NCI-H774 (cell line): ENCODE measurements at places on chromosomes 5 and 9.

DNA sequence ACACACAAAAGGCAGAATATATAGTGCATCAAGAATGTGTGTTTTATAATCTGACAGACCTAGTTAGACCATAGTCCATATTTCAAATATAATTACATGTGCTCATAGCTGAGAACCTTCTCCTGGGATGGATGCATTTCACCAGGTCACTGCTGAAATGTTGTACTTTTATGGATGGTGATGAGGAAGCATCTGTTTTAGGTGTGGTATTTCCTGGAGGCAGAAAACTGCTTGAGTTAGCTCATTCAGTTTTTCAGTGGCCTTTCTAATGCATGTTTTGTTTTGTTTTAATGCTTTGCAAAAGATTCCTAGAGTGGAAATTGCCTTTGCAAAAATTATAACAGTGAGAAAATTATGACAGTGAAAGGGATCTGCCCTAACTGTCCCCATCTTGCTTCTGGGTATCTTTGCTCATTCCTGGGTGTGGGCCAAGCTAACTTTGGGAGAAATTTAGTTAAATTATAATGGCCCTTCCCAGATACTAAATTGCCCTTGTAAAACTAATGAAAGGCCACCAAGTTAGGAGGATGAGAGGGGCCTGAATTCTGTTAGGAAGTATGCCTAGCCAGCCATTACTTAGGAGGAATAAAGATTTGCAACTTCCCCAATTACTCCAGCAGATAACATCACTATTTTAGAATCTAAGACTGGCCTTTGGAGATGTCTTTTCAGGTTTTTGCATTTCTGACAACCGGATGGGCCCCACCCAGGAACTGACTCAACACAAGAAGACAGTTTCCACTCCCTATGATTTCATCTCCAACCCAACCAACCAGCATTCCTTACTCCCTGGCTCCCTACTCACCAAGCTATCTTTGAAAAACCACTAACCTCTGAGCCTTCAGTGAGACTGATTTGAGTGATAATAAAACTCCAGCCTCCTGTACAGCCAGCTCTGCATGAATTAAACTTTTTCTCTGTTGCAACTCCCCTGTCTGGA is 7.0 kb upstream of the IL12B start:
- no peak for DNase-seq

GRCh38 chr5:151094030-151094851 is 13.4 kb upstream of the TNIP1 start:
- DNase-seq: no peak

- DNase-seq: no peak
These were observed 4.4 kb downstream of the UGCG start for GRCh38 chr9:111900858-111901612.

DNA sequence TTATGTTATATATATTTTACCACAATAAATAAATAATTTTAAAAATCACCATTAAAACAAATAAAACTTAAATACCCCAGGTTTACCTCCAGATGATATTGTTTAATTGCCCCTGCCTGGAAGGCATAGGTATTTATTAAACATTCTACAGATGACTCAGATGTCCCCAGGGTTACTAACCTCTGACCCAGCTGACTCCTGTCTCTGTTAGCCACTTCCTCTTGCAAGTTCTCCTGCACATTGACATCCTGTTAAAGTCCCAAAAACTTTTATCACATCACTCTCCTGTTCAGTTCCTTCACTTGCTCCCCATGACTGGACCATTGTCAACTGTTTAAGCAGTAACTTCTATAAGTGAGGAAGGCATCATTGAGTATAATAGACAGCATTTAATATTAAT is 37.0 kb upstream of the RAB3C start:
- DNase-seq: no peak

DNA sequence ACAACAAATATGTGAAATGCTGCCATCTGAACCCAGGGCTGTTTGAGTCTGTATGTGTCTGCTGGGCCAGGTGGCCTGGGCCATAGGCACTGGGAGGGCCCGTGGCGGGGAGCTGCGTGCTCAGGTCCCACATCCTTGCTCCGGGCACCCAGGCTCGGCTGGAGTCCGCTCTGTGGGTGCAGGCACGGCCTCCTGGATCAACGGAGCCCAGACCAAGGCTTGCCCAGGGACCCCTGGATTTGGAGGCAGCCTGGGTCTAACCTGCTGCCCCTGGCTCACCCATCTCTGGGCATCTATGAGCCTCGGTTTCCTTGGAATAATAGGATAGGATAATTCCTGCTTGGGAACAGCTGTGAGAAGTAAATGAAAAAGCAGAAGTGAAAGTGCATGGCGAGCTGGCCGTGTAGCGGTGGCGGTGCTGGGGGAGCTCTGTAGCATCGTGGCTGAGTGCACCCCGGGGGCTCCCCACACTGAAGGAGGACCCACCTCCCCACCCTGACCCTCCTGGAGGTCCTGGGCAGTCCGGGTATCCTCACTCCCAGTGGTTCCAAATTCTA is 1.2 kb downstream of the CDHR2 start:
- DNase-seq: no peak

DNA sequence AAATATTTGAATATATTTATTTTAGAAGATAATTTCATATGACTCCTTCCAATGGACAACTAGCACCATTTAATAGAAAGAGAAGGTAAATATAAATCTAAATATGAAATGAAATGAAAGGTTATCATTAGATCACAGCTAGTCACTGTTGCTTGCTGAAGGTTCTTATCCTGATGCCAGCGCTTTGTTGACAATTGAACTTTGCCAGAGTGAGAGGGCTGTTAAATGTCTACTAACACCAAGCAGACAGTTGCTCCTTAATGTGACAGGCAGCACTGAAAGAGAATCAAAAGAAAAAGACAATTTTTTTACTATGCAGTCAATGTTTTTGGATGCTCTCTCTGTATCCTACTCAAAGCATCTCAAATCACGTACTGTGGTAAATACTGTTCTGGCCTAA is 152.6 kb upstream of the SEMA6A start:
- no peak for DNase-seq

- DNase-seq: no peak
These were observed 5.1 kb downstream of the SNX30 start for GRCh38 chr9:112755675-112756074.

DNA sequence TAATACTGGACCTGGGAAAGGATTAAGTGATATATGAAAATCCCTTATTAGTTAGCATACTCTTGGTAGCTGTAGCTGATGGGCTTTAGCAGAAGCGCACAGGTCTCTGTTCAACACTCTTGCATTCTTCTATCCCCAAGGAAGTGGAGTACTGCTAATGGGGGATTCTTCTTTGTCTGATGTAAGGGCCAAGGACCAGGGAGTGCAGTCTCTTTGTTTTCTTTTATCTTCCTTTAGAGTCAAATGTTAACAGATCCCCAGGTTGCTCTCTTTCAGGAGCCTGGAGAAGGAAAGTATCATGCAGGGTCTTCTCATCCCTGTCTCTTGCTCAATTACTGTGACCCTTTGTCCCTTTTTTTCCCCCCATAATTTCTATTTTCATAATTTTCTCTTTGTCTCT is 1146.9 kb upstream of the DMAC1 start:
- DNase-seq: no peak

GRCh38 chr9:106069241-106069640 is 374.9 kb downstream of the TMEM38B start:
- DNase-seq: no peak

GRCh38 chr9:89442981-89443814 is 54.7 kb downstream of the SEMA4D start:
- DNase-seq: no peak

GRCh38 chr5:2697446-2698200 is 53.9 kb downstream of the IRX2 start:
- DNase-seq: no peak

- DNase-seq: peak; percentile 33
These were observed 79.4 kb downstream of the ESM1 start for GRCh38 chr5:54905942-54906537.

- peak; percentile 1 for DNase-seq
These were observed 6.2 kb downstream of the ZBED3 start for GRCh38 chr5:77080905-77081304.

DNA sequence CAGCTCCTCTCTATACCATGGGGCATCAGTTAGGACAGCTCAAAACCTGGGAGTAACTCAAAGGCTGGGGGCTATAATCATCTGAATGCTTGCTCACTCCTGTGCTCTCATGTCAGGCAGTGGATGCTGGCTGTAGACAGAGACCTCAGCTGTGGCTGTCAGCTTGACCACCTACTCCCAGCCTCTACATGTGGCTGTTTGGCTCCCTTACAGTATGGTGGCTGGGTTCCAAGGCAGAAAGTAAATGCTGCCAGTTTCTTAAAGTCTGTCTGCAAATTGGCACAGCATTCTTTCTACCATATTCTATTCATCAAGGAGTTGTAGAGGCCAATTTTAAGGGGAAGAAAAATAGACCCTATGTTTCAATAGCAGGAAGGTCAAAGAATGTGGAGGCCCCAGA is 66.9 kb downstream of the TMC1 start:
- DNase-seq: no peak

- DNase-seq: no peak
These were observed 22.8 kb upstream of the DUSP1 start for GRCh38 chr5:172793577-172794488.

- peak; percentile 44 for DNase-seq
These were observed 296 bp downstream of the ZSWIM6 start for GRCh38 chr5:61332358-61332749.

GRCh38 chr5:154330097-154330667 is 115.6 kb upstream of the SAP30L start:
- DNase-seq: no peak

DNA sequence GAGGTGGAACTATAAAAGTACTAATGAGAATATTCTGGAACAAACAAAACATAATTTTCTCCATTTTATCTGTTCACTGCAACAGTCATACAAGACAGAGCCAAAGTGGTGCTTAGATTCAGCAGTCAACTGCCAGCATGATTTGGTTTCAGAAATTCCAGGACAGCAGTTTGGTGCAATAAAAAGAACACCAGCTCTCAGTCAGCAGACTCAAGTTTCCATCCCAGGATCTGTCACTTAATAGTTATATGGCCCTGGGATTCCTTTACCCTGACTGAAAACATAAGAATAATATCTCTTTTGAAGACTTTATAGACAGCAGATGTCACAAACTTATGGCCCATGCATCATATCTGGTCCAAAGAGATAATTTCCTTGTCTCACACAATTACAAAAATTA is 92.8 kb upstream of the RASEF start:
- DNase-seq: no peak

DNA sequence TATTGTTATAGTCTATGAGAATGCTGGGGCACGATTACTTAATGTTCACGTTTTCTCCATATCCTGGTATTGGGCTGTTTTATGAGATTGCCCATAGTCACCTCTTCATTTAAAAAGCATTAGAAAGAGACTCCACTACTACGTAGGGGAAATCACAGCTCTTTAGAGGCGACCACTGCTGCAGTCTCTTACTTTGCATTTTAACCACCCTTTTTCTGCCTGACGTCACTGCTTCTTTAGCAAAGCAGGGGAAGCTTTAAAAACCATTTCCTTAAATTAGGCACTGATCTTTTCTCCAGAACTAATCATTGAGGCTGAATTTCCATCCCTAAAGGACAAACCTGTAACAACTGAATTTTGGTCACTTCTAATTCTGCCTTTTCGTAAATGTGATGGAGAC is 38.9 kb downstream of the ZNF608 start:
- DNase-seq: no peak

DNA sequence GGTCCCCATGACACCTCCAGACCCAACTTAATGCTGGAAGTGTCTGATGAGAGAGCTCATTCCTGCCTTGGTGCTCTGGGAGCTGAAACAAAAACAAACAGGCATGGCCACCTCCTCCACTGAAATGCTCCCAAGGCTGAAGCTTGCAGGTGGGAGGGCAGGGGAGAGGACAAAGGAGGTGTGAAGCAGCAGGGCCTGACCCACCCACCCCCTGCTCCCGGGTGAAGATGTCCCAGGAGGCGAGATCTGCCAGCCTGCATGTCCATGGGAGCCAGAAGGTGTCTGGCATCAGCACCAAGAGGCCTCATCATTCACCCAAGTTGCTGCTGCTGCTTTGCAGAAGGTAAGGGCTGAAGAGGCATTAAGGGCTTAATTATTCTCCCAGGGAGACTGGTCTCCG is 4.2 kb upstream of the CCIN start:
- no peak for DNase-seq
